ENCODE measurements at places on chromosomes 2 and 18.

DNA sequence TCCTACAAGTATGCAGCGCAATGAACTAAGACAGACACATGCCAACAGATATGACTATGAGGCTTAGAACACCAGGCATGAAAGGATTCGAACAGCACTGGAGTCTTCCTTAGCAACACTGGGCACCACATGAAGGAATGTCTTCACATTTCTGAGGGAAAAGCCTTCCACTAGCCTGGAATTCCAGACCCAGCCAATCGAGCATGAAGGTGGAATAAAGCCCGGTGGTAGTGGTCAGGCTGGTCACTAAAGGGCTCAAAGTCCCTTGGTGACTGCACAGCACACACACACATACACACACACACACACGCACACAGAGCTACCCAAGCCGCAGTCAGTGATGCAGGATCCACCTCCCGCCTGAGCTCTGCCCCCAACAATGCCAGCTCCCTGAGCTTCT, 19.7 kb upstream of the SFXN5 start:
- DNase-seq, result peak; percentile 52

- DNase-seq, result no peak
These were observed 49.4 kb downstream of the PDE1A start for GRCh38 chr2:182377467-182377866.

GRCh38 chr2:9769171-9770005, 73.9 kb upstream of the TAF1B start:
- DNase-seq, result peak; percentile 29

GRCh38 chr2:113182471-113183260, 8.9 kb downstream of the PSD4 start:
- DNase-seq, result no peak

GRCh38 chr2:20609349-20609994, 41.4 kb downstream of the HS1BP3 start:
- peak; percentile 67 for DNase-seq

DNA sequence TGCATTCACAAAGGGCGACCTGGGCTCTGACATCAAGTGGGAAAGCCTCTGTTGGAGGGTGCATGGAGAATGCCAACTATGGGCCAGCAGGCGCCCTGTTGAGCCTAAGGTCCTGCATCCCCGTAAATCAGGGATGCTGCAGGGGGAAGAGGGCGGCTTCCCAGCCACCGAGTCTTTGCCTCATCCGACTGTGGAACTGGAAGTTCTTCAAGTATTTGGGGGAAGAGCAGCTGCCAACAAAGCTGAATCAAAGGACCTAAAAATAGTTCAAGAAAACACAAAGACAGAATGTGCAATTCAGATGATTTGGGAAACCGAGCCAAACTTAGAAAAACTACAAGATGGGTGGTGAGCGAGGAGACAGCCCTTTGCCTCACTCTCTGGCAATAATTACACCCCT, 281.1 kb upstream of the MGAT5 start:
- DNase-seq, result peak; percentile 70

- DNase-seq, result no peak
These were observed 40.0 kb downstream of the NAPG start for GRCh38 chr18:10565835-10566234.

DNA sequence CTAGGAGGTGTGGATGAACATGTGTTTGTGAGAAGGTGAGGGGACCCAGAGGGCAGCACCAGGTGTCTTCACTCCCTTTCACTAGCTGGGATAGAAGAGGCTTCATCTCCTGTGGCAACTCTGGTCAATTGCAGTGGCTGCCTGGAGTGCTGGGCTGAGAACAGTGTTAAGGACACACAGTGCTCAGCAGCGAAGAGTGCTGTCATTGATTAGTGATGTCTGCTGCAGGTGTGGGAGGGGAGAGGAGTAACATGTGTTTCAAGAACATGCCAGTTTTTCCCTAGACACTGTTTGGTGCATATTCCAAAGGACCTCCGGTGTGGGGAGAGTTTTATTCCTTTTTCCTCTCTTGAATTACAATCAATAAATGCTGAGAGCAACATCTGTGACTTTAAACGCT, 95.9 kb upstream of the CXCR4 start:
- no peak for DNase-seq

GRCh38 chr2:85353876-85354285, 447 bp downstream of the RETSAT start:
- DNase-seq, result peak; percentile 6

- no peak for DNase-seq
These were observed 80.1 kb downstream of the AFF3 start for GRCh38 chr2:100062336-100062735.

DNA sequence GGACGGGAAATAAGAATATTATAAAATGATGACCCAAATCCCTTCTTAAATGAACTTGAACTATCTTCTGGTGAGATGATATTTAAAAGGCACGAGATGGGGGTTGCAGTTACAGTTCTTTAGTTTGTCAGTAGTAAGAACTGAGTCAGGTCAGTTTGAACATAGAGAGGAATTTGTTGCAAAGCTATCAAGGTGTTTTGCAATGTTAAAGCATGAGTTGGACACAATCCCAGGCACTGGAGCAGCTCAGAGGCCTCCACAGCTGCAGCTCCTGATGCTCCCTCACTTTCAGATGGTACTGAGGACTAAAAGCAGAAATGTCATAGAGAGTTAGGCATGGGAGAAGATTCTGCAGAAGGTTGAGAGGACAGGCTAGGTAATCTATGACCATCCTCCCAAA, 236.0 kb downstream of the BCL2 start:
- no peak for DNase-seq

DNA sequence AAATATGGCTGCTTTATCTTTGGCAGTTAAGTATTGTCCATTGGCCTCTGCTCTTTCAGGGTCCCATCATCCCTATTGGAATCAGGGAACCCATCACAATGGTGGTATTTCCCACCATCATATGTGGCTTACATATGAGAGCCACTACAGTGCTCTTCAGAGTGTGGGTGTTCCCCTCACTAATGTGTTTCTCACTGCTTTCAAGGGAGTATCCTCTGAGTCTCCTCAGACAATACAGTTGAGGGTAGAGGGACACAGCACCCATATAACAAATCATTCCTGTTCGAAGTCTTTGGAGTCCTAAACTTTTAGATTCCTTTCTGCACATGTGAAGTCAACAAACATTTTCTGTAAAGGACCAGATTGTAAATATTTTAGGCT, 48.8 kb upstream of the DNAJC10 start:
- DNase-seq, result no peak

GRCh38 chr2:10317646-10318045, 14.9 kb downstream of the HPCAL1 start:
- DNase-seq, result no peak

GRCh38 chr2:220499225-220499624, 871.8 kb downstream of the SLC4A3 start:
- DNase-seq, result peak; percentile 80

- DNase-seq, result peak; percentile 10
These were observed 66.1 kb downstream of the TMEFF2 start for GRCh38 chr2:192128655-192129054.

GRCh38 chr2:214737188-214737587, 72.3 kb downstream of the BARD1 start:
- DNase-seq, result no peak

DNA sequence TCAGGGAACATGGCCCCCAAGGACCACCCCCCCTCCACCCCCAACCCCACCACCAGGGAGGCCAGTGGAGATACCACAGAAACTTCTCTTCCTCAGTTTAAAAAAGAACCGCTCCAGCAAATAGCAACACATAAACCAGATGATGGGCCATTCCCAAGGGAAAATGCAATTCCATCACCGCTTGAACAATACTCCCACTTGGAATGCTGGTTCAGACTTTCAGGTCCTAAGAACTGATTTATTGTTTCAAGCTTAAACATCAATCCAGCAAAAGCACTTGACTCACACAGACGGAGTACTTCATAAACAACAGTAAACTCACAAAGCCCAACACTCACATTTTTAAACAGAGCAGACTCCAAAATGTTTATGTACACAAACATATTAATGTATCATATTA, 6.9 kb downstream of the HDAC4 start:
- DNase-seq, result peak; percentile 27

DNA sequence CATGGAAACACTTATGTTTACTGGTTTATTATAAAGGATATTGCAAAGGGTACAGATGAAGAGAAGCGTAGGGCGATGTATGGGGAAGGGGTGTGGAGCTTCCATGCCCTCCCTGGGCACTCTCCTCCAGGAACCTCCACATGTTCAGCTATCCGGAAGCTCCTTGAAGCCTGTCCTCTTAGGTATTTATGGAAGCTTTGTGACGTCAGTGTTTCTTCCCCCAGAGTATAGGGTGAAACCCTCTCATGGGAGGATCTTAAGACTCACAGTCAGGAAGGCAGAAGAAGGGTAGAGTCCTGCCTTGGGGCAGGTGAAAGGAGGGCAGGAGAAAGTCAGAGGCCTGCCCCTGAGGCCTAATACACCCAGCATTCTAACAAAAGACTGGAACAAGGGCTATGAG, 61.3 kb upstream of the CREB1 start:
- DNase-seq, result no peak

DNA sequence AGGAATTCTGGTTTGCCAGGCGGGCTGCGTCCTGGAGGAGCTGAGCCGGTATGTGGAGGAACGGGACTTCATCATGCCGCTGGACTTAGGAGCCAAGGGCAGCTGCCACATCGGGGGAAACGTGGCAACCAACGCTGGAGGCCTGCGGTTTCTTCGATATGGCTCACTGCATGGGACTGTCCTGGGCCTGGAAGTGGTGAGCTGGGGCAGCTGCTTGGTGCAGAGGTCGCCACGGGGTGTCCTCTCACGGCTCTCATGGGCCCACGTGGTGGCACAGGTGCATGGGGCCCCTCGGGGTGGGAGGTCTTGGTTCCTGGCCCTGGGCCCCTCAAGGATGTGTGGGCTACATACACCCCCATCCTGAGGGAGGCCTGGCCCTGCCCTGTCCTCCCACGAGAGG, 9.2 kb downstream of the D2HGDH start:
- DNase-seq, result no peak

DNA sequence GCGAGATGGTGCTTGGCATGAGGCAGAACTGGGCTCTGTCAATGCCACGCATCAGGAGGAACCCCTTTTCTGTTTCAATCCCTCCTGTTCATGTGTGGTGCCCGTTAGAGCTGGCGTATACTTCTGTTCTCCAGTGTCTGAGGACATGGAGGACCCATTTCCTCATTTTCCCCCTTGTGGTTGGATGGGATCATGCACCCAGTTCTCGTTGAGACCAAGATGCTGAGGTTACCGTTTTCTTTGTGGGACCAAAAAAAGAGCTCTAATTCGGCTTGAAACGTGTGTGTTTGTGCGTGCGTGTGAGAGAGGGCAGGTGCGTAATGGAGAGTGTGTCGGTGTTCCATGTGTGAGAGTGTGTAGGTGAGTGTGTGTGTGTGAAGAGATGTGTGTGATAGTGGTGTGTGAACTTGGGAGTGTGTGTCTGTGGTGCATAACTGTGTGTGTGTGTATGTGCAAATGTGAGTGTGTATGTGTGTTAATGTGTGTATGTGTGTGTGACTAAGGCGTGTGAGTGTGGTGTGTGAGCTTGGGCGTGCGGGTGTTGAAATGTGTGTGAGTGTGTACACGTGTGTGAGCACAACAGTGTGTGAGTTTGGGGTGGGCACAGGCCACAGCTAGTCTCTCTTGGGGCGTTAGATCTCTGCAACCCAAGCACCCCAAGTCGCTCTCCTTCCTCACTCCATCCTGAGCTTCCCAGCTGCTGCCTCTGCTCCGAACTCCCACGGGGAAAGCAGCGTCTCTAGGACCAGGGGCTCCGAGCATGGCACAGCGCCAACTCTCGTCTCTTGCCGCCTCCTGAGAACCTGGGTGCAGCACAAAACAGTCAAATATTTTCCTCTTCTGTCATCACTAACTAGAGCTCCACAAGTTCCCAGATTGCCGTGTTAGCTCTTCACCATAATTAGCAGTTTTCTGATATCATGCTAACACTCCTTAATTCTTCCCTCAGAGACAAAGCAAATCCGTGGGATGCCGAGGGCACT, 75.8 kb downstream of the LONRF2 start:
- DNase-seq, result no peak

All from IMR-90 (cell line).